ENCODE measurements at places on chromosomes 7 and 10. TPM values are rescaled to one million over a fixed set of nuclear protein-coding genes. Genes with fewer than 3 reads are reported as not detected.

The HOXA6 gene
- total RNA-seq = 4.7 TPM

- no peak overlapping the region for H3K27ac ChIP-seq
- no peak overlapping the region for H3K4me3 ChIP-seq
- H3K4me1 ChIP-seq = peaks cover 4% of the 10 kb centered on the region
- H3K27me3 ChIP-seq = no peaks in the 10 kb centered on the region
- H3K36me3 ChIP-seq = no peaks in the 10 kb centered on the region
Measured at GRCh38 chr10:71255808-71256660, 43.7 kb downstream of the UNC5B start.

DNA sequence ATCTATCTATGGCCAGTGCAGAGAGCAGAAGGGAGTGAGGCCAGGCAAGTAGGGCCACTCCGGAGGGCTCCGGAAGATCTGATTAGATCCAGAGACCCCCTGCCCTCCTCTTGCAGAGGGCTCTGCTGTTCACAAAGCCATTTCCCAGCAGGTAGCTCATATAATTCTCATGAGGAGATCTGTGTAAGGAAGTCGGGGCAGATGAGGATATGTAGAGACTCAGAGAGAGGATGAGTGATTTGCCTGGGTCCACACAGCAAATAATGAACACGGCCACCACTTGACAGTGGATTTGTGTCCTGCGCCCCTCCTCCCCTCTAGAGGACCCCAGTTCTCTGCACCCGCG is 2.6 kb downstream of the MUC12 start:
- peaks cover 6% of the 10 kb centered on the region for H3K27me3 ChIP-seq
- no peak overlapping the region for H3K27ac ChIP-seq
- H3K36me3 ChIP-seq = no peaks in the 10 kb centered on the region
- H3K4me1 ChIP-seq = no peaks in the 10 kb centered on the region

DNA sequence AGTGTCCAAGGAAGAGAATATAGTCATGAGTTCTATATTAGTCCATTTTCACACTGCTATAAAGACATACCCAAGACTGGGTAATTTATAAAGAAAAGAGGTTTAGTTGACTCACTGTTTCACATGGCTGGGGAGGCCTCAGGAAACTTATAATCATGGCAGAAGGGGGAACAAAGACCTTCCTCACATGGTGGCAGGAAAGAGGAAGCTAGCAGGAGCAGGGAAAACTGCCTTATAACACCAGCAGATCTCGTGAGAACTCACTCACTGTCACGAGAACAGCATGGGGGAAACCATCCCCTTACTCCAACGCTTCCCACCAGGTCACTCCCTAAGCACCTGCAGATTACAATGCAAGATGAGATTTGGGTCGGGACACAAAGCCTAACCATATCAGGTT is 139.0 kb upstream of the ZNF438 start:
- no peaks in the 10 kb centered on the region for H3K4me1 ChIP-seq
- no peak overlapping the region for H3K27ac ChIP-seq
- H3K36me3 ChIP-seq = no peaks in the 10 kb centered on the region
- DNase-seq = no peak

- no peaks in the 10 kb centered on the region for H3K36me3 ChIP-seq
- H3K4me3 ChIP-seq = no peak overlapping the region
- no peaks in the 10 kb centered on the region for H3K27me3 ChIP-seq
- H3K27ac ChIP-seq = no peak overlapping the region
- no peak for DNase-seq
- H3K4me1 ChIP-seq = no peaks in the 10 kb centered on the region
Measured at GRCh38 chr10:68318331-68319059, 13.4 kb upstream of the HNRNPH3 start.

DNA sequence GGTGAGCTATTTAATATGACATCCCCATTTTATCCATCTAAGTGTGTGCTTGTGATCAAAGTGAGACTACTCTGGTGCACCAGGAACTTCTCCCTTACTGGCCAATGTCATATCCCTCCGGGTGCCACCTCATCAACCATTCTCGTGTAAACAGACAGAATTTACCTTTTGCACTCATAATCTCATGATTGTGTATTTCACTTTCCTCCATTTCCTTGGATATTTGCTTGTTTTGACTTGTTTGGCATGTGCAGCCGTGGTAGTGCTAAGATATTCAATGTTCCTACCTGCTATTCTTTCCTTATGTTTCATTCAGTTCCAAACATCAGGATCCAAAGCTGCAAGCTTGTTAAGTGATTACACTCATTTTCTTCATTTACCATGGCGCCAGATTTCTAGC is 280.5 kb upstream of the SP8 start:
- H3K27me3 ChIP-seq = no peaks in the 10 kb centered on the region
- no peak for DNase-seq
- H3K27ac ChIP-seq = no peak overlapping the region
- no peaks in the 10 kb centered on the region for H3K36me3 ChIP-seq

- H3K4me1 ChIP-seq = no peaks in the 10 kb centered on the region
- no peak overlapping the region for H3K4me3 ChIP-seq
- H3K36me3 ChIP-seq = no peaks in the 10 kb centered on the region
- H3K27ac ChIP-seq = no peak overlapping the region
- DNase-seq = peak; percentile 26
Measured at GRCh38 chr7:117993377-117994003, 120.2 kb upstream of the CTTNBP2 start.

All from lung (tissue), 17 donors.